ENCODE measurements at places on chromosomes 7 and 10.

- no peak for DNase-seq
Measured at GRCh38 chr10:128708182-128708581, 582.0 kb upstream of the MKI67 start.

- no peak for DNase-seq
Measured at GRCh38 chr10:8778713-8779112, 724.2 kb downstream of the GATA3 start.

- DNase-seq: no peak
Measured at GRCh38 chr7:131627735-131628190, 71.3 kb upstream of the PODXL start.

DNA sequence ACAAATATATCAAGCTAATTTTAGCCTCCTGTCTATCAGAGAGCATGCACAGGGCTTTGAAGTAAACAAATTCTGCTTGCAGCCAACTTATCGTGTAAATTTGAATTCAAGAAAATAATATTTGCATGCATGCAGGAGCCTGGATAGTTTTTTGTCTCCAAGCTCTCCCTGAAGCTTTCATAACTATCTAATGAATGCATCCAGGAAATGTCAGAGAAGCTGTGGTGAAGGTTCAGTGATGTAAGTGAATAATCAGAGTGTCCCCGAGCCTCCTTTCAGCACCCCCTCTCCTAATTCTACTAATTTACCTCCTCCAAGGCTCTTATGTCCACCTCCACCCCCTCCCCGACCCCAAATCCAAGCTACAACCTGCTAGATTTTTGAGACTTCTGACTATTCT is 172.0 kb upstream of the ZNF32 start:
- DNase-seq: peak; percentile 33

- no peak for DNase-seq
Measured at GRCh38 chr7:8356071-8356470, 77.3 kb upstream of the NXPH1 start.

DNA sequence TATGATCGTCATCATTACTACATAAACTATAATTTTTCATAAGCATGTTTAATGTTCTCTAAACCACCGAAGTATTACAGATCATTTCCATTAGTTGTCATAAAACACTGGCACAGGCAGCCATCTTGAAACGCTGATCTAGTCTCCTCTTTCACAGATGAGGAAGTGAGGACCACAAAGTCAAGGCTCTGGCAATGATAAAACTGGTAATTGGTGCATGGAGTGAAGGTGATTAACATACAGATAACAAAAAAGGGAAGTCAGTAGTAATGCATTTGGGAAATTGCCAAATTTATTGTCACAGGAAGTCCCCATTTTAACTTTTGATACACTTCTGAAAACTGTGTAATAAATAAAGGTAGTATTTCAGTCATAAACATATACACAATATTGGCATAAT is 49.3 kb downstream of the FBXL13 start:
- DNase-seq: no peak

- no peak for DNase-seq
Measured at GRCh38 chr10:131448171-131448570, 136.7 kb upstream of the TCERG1L start.

DNA sequence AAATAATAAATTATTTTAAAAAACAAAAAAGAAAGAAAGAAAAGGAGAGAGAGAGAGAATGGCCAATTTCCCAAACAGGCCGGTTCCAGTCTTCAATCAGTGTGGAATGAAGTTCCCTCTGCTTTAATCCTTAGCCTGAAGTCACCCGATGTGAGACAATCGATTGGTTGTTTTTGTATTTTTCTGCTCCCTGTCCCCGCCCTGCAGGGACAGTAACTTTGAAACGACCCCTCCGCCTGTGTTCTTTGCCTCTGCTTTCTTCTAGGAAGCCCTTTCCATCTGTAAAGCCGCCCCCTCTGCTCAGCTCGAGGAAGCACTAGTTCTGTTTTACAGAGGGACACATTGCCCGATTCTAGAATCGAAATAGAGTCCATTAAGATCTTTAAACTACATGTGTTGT is 33.4 kb downstream of the FOXL3 start:
- DNase-seq: no peak

DNA sequence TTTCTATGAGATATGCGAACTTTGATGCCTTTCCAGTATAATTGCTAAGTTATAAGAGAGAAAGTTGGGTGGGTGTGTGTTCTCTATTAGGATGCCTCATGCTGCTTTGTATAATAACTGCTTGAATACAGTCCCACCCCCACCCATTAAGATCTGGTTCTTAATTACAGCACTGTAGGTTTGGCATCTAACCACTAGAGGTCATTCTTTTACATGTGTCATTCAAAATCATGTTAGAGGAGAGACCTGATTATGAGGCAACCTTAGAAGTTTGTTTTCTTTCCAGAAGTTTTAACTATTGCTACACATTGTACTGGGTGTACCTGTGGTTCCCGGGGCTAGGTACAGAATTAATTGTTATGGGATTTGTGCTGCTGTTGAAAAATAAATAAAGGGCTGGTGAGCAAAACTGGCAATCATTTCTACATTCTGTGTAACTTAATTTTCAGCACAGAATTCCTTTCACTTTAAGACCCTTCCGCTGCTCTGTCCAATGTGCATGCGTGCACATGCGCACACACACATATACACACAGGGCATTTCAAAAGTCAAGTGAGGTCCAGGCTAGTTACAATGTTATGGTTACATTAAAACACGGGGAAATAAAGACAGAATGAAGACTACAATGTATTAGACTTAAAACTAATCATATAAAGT is 1156.3 kb downstream of the SORCS3 start:
- peak; percentile 34 for DNase-seq

DNA sequence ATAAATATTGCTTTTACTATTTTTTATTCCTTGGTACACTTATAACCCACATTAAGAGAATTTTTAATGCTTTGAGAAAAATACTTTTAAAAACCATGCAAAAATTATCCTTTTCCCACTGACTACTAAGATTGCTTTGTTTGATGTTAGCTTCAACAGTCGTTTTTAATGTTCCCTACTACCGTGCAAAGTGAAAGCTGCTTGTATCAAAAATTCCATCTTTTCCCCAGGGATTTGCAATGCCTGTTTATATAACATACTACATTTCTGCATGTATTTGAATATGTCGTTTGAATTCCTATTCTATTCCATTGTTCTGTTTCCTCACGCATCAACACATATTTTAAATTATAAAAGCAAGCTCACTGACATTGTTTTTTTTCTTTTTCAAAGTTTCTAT is 54.4 kb downstream of the TFPI2 start:
- peak; percentile 55 for DNase-seq

DNA sequence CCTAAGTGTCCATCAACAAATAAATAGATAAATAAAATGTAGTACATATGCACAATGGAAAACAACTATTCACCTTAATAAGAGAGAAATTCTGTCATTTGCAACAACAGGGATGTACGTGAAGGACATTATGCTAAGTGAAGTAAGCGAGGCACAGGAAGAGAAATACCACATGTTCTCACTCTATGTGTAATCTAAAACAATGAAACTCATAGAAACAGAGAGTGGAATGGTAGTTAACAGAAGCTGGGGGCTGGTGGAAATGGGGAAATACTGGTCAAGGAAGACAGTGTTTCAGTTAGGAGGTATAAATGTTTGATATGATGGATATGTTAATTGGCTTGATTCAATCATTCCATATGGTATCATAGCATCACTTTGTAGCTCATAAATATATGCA is 43.1 kb downstream of the ARL4A start:
- no peak for DNase-seq

DNA sequence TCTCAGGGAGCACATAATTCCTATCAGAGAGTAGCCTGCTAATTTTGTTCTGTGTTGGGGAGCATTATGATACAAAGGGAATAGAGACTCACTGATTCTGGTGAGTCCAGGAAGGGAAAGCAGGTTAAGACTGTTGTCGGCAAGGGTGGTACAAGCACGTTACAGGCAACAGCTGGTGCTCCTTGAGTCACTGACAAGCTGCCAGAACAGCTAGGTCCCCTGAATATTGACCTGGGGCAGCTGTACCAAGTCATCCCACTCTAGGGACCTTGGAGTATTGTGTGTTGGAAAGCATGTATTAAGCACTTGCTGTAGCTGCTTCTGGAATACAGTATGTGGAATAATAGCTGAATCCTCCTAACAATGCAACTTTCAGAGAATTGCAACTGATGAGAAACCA is 37.0 kb upstream of the GLCCI1 start:
- no peak for DNase-seq
